Activated naive CD8-positive, alpha-beta T cell treated with anti-CD3 and anti-CD28 coated beads for 36 hours (primary cell): ENCODE measurements at places on chromosomes 4 and X. TPM values are rescaled to one million over a fixed set of nuclear protein-coding genes. Genes with fewer than 3 reads are reported as not detected.

GRCh38 chr4:137700072-137700471, 167.8 kb upstream of the PCDH18 start:
- H3K36me3 ChIP-seq: no peaks in the 10 kb centered on the region
- no peaks in the 10 kb centered on the region for H3K4me1 ChIP-seq
- no peak overlapping the region for H3K4me3 ChIP-seq
- DNase-seq: no peak
- H3K27me3 ChIP-seq: no peaks in the 10 kb centered on the region

GRCh38 chr4:66688674-66689073, 856.6 kb downstream of the CENPC start:
- no peak for DNase-seq
- H3K4me1 ChIP-seq: no peaks in the 10 kb centered on the region
- no peak overlapping the region for H3K27ac ChIP-seq
- no peak overlapping the region for H3K4me3 ChIP-seq
- H3K36me3 ChIP-seq: no peaks in the 10 kb centered on the region

- DNase-seq: no peak
- H3K4me3 ChIP-seq: no peak overlapping the region
- peaks cover 4% of the 10 kb centered on the region for H3K27me3 ChIP-seq
- peaks cover 4% of the 10 kb centered on the region for H3K4me1 ChIP-seq
- H3K36me3 ChIP-seq: no peaks in the 10 kb centered on the region
Observed at GRCh38 chrX:43953218-43953617, 20.0 kb downstream of the NDP start.

DNA sequence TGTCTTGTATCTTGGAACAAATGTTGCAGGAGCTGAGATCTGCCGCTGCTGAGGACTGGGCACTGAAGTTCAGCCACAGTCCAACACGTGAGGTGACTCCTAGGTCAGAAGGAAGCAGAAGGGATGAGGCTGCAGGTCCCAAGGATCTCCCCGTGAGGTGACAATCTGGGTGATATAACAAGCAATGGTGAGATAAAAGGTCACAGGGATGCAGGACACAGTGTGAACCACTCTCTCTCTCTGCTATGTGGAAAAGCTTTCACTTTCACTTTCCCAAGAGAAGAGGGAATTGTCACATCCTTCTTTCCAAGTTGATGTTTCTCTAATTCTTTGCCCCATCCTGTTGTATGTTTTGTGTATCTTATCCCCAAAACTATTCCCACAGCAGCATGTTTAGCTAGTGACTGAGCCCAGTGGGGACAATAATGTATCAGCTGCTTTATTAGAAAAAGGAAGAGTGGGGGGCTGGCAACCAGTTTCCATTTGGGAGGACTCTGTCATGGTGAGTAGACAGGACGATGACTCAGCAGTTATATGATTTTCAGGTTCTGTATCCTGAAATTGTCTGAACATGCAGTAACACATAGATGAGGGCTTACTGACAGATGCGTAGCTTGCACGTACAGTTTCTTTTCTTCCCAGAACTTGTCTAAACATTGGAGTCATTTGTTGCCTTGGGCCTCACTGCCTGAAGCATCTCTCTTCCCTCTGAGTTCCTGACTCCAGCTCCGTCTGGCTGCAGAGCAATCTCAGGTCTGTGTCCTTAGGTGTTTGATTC, 1415.8 kb upstream of the TENM3 start:
- peaks cover 5% of the 10 kb centered on the region for H3K27me3 ChIP-seq
- H3K4me1 ChIP-seq: peaks cover 3% of the 10 kb centered on the region
- no peaks in the 10 kb centered on the region for H3K36me3 ChIP-seq
- DNase-seq: no peak
- no peak overlapping the region for H3K4me3 ChIP-seq

Gene RASSF6
- not detected for total RNA-seq

Gene SLC9B1
- 1.2 TPM for total RNA-seq

DNA sequence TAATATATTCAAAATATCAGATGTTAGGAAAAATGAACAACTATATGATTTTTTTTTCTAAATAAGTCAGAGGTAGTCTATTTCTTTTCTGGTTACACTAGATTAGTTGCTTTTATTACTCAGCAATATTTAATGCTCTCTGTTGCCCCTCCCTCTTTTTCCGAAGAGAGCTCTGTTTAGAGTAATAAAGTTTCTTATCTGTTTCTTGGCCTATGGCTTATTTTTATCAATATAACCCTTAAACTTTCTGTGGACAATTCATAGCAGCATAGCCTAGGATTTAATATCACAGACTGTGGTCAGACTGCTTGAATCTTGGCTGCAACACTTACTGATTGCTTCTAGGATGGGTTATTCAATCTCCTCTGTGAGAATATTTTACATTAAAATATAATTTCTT, 2315.4 kb upstream of the AGA start:
- H3K4me3 ChIP-seq: no peak overlapping the region
- no peaks in the 10 kb centered on the region for H3K27me3 ChIP-seq
- H3K4me1 ChIP-seq: no peaks in the 10 kb centered on the region
- H3K27ac ChIP-seq: no peak overlapping the region

DNA sequence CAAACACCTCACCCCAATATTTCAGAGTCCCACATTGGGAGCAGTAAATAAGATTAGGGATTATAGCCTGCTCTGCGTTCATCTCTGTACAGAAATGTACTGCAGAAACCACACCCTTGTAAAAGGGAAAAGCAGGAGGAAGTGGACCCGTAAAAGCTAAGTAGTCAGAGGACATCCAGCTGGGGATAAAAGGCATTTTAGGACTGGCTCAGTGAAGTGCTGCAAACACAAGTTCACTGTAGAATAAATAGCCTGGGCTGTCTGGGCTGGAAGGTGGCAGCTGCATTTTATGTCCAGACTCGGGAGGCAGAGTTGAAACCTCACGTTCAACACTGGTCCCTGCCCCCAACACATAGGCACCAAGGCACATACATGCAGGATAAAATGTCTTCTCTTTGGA, 178.7 kb upstream of the FAT1 start:
- no peak overlapping the region for H3K4me3 ChIP-seq
- H3K27me3 ChIP-seq: no peaks in the 10 kb centered on the region
- no peaks in the 10 kb centered on the region for H3K4me1 ChIP-seq
- DNase-seq: no peak

Gene CPE
- total RNA-seq: not detected

DNA sequence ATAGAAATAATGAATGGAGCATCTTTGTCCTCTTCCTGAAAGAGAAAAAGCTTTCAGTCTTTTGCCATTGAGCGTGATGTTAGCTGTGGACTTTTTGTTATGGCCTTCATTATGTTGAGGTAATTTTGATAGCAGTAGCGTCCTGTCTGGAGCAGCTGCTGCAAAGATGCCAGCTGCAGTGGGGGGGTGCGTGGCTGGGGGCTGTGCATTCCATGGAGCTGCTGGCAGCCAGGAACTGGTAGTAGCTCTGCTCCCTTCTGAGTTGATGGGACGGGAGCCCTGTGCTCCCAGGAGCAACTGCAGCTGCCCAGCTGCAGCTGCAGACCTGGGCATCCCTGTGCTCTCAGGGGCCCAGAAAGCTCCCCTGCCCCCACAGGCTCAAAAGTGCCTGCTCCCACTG, 50.4 kb downstream of the CCDC160 start:
- no peaks in the 10 kb centered on the region for H3K36me3 ChIP-seq
- no peak for DNase-seq
- no peaks in the 10 kb centered on the region for H3K4me1 ChIP-seq
- peaks cover 2% of the 10 kb centered on the region for H3K27me3 ChIP-seq
- H3K27ac ChIP-seq: no peak overlapping the region
- no peak overlapping the region for H3K4me3 ChIP-seq

Gene APLN
- 2.6 TPM for total RNA-seq

GRCh38 chr4:46852800-46853199, 56.2 kb downstream of the COX7B2 start:
- peaks cover 10% of the 10 kb centered on the region for H3K27me3 ChIP-seq
- H3K27ac ChIP-seq: no peak overlapping the region
- DNase-seq: no peak
- no peaks in the 10 kb centered on the region for H3K36me3 ChIP-seq

DNA sequence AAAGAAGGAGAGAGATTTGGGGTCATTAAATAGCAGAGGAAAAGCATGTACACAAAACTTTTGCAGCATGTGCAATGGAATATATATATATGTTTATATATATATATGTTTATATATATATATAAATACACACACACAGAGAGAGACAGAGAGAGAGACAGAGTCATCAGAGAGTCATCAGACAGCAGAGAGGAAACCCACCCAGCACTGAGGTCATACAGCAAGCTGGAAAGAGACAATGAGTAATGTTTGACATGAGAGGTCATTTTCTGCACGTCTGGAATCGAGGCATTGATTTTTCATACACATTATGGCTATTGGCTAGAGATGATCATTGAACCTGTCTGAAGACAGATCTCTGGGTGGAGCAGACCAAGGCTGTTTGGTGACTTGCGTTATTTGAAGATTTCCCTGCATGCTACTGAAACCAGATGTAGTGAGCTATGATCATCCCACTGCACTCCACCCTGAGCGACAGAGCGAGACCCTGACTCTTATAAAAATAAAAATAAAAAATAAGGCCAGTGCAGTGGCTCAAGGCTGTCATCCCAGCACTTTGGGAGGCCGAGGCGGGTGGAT, 48.8 kb upstream of the SHOX start:
- DNase-seq: no peak
- no peaks in the 10 kb centered on the region for H3K36me3 ChIP-seq
- no peak overlapping the region for H3K27ac ChIP-seq
- peaks cover 9% of the 10 kb centered on the region for H3K27me3 ChIP-seq
- H3K4me3 ChIP-seq: no peak overlapping the region
- H3K4me1 ChIP-seq: no peaks in the 10 kb centered on the region

DNA sequence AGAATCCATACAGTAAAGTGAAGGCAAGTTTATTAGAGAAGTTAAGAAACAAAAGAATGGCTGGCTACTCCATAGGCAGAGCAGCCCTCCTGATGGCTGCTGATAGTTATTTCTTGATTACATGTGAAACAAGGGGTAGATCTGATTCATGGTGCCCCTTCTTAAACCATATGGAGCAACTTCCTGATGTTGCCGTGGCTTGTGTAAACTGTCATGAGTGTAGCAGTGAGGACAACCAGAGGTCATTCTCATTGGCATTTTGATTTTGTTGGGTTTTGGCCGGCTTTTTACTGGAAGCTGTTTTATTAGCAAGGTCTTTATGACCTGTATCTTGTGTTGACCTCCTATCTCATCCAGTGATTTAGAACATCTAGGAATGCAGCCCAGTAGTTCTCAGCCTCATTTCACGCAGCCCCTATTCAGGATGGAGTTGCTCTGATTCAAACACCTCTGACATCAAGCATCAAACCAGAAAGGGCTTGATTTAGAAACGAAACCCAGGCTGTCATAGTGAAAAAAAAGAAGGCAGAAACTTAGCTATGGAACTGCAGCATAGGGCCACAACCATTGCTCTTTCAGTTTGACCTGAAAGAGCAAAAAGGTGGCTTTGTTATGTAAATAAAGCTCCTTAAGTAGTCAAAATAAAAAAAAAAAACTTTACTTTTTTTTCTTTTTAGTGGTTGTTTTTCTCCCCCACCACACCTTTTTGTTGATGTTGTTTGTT, 37.8 kb downstream of the SPCS3 start:
- no peak overlapping the region for H3K27ac ChIP-seq
- DNase-seq: no peak
- H3K36me3 ChIP-seq: peaks cover 3% of the 10 kb centered on the region
- no peak overlapping the region for H3K4me3 ChIP-seq
- no peaks in the 10 kb centered on the region for H3K4me1 ChIP-seq
- no peaks in the 10 kb centered on the region for H3K27me3 ChIP-seq

GRCh38 chr4:15963001-15963451, at the start of gene FGFBP2:
TSS of gene FGFBP2 (minus strand) at chr4:15963175. CDS start at chr4:15963129, 46 bp downstream.
- H3K27me3 ChIP-seq: no peaks in the 10 kb centered on the region
- peaks cover 36% of the 10 kb centered on the region for H3K4me1 ChIP-seq
- no peaks in the 10 kb centered on the region for H3K36me3 ChIP-seq

DNA sequence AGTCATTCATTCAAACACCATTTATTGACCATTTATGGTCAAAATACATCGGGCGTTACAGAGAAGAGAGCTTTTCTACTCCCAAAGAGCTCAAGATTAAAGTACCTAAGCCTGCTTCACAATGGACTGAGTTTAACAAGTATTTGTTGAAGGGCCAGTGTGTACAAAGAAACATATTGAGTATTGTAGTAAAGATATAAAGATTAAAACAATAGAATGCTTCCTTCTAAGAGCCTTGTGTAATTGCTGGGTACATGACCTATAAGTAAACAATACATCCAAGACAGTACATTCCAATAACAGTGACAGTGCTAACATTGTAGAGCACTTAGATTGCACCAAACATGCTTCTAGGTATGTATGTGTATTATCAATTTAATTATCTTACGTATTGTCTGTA, 695.5 kb downstream of the PCDH7 start:
- H3K4me3 ChIP-seq: no peak overlapping the region
- no peaks in the 10 kb centered on the region for H3K4me1 ChIP-seq
- H3K27ac ChIP-seq: no peak overlapping the region
- H3K27me3 ChIP-seq: no peaks in the 10 kb centered on the region
- no peak for DNase-seq

Gene NEUROG2
- total RNA-seq: not detected

- H3K4me3 ChIP-seq: no peak overlapping the region
- DNase-seq: no peak
- no peaks in the 10 kb centered on the region for H3K36me3 ChIP-seq
- H3K4me1 ChIP-seq: no peaks in the 10 kb centered on the region
Observed at GRCh38 chr4:149344436-149344835, 471.2 kb downstream of the IQCM start.

Gene KLHL13
- 5.1 TPM for total RNA-seq

DNA sequence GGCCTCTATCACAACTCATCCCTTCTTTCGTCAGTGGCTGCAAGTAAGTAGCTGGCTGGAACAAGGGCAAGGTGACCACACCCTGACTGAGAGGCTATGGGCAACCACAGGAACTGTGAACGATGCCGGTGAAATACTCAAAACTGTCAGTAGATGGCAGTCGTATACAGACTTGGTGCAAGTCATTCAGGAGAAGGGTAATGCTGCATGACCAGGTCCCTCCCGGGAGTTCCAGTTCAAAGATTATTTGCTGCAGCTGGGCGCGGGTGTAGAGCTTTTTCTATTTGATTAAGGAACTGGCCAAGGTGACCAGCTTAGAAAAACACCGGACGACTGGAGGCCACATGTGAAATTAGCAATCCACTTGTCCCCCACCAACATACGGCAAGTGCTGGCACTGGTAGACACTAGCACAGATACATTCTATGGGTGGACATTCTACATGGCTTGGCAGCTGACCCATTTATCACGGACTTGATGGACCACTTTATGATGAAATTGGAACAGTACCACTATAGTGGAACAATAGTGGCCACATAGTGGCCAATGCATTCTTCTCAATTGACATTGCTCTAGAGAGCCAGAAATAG, 726.6 kb downstream of the TRAM1L1 start:
- H3K4me3 ChIP-seq: no peak overlapping the region
- H3K27ac ChIP-seq: no peak overlapping the region
- H3K27me3 ChIP-seq: no peaks in the 10 kb centered on the region
- H3K36me3 ChIP-seq: no peaks in the 10 kb centered on the region
- H3K4me1 ChIP-seq: no peaks in the 10 kb centered on the region
- peak; percentile 15 for DNase-seq

Gene BTC
- not detected for total RNA-seq

Gene ANK2
- 1.9 TPM for total RNA-seq

Gene CC2D2A
- total RNA-seq: not detected

DNA sequence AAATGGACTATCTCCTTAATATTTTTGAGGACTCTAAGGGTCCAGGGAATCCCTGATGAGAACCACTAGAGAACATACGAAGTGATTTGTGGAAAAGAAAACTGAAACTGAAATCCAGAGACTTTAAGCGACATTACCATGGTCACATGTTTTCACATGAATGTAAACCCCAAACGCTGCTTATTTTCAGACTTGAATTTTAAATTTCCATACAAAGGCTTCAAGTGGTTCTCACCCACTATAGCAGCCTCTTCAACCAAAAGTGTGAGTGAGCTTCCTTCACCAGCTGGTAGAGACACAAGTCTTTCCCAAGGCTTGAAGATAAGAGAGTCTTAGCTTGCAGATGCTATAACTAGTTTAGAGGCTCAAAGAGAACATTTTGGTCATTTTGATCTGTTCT, 232.7 kb downstream of the MGST2 start:
- no peak overlapping the region for H3K27ac ChIP-seq
- H3K4me3 ChIP-seq: no peak overlapping the region
- DNase-seq: no peak
- H3K4me1 ChIP-seq: peaks cover 3% of the 10 kb centered on the region
